ENCODE measurements at places on chromosomes 5 and 9. TPM values are rescaled to one million over a fixed set of nuclear protein-coding genes. Genes with fewer than 3 reads are reported as not detected.
A peak's percentile ranks its signal among the peaks of the same experiment; 100 is the strongest.

The MARCHF3 gene
- total RNA-seq = 6.9 TPM

- no peak overlapping the region for H3K4me3 ChIP-seq
- H3K27me3 ChIP-seq = no peaks in the 10 kb centered on the region
- H3K4me1 ChIP-seq = no peaks in the 10 kb centered on the region
- no peaks in the 10 kb centered on the region for H3K36me3 ChIP-seq
- no peak for DNase-seq
- no peak overlapping the region for H3K27ac ChIP-seq
Observed at GRCh38 chr9:78212868-78213267, 23.0 kb upstream of the CEP78 start.

GRCh38 chr5:81045389-81045807, 85.2 kb downstream of the RASGRF2 start:
- no peaks in the 10 kb centered on the region for H3K36me3 ChIP-seq
- H3K4me1 ChIP-seq = no peaks in the 10 kb centered on the region
- no peak overlapping the region for H3K4me3 ChIP-seq
- DNase-seq = no peak
- H3K27ac ChIP-seq = no peak overlapping the region
- peaks cover 42% of the 10 kb centered on the region for H3K27me3 ChIP-seq

- H3K27ac ChIP-seq = no peak overlapping the region
- DNase-seq = no peak
- no peaks in the 10 kb centered on the region for H3K4me1 ChIP-seq
- no peaks in the 10 kb centered on the region for H3K36me3 ChIP-seq
- H3K27me3 ChIP-seq = peaks cover 30% of the 10 kb centered on the region
Observed at GRCh38 chr9:74391816-74392215, 105.3 kb upstream of the RORB start.

- H3K36me3 ChIP-seq = no peaks in the 10 kb centered on the region
- H3K27me3 ChIP-seq = no peaks in the 10 kb centered on the region
- no peak overlapping the region for H3K4me3 ChIP-seq
- no peak for DNase-seq
- H3K4me1 ChIP-seq = no peaks in the 10 kb centered on the region
Observed at GRCh38 chr9:93698140-93698908, 121.9 kb downstream of the PHF2 start.

GRCh38 chr9:68931821-68932220, 82.1 kb downstream of the PRKACG start:
- H3K36me3 ChIP-seq = no peaks in the 10 kb centered on the region
- no peak overlapping the region for H3K27ac ChIP-seq
- no peak for DNase-seq
- H3K4me3 ChIP-seq = no peak overlapping the region
- H3K27me3 ChIP-seq = peaks cover 77% of the 10 kb centered on the region
- no peaks in the 10 kb centered on the region for H3K4me1 ChIP-seq

DNA sequence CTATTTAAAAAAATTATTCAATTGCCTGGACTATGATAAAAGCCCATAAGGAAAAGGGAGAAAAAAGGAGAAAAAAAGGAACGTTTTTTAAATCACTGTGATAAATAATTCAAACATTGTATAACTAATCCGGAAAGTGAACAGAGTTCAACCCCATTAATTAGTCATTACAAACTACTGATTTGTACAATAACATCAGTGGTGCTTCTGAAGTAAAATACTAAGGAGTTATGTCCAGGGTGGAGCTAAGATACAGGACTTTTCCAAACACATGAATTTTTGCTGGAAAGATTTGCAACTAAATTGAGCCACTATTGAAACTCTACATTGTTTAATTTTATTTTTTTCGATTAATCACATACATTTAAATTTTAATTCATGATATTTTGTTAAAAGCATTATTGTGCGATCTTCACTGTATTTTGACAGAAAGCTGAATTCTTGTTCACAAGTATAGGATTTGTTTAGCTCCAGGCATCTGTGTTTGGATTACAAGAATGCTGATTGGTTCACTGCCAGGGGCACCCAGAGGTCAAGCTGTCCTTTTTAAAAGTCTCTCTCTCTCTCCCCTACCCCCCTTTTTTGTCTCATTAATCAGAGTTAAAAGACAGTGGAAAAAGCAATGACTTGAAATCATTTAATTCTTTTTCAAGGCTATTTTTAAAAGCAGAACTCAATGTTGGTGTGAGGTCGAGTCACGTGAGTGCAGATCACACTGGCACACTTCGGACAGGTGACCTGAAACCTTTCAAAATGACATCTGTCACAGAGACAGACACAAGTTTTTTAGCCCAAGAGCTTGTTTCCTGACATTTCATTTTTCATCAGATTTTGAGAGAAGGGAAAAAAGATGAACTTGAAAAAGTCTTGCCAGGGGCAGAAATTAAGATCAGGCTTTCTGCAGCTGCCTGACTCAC, 387.3 kb downstream of the NR2F1-AS1 start:
- H3K27ac ChIP-seq = no peak overlapping the region
- no peaks in the 10 kb centered on the region for H3K36me3 ChIP-seq
- peak; percentile 30 for DNase-seq
- no peaks in the 10 kb centered on the region for H3K27me3 ChIP-seq
- H3K4me1 ChIP-seq = peaks cover 25% of the 10 kb centered on the region

The ZNF454 gene
- not detected for total RNA-seq

DNA sequence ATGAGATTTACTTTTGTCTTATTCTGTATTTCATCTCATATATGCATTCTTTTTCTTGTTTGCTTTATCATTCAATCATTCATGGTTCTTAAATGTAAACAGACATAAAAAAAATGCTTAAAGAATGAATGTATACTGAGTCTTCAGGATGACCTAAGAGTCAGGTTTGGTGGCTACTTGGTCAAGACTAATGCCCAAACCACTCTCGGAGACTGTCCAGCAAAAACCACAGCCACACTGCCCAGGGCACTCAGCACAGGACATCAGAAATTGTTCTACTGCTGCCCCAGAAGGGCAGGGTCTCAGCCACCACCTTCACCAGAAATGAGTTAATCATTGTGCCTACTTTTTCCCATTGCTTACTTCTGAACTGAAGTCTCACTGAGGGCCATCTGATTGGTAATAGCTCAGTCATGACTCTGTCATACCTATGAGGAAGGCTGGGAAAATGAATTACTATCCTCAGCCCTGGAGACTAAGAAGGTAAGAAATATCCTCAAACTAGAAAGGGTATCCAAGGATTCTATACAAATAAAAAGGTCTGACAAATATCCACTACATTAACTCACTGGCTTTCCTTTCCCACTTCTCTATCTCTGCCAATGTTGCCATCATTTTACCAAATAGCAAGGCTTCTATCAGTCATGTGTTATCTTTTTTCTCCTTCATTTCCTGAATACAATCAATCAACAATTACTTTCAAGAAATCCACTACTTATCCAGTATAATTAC, 236.1 kb downstream of the CETN3 start:
- H3K4me3 ChIP-seq = no peak overlapping the region
- no peaks in the 10 kb centered on the region for H3K4me1 ChIP-seq
- H3K36me3 ChIP-seq = no peaks in the 10 kb centered on the region
- DNase-seq = no peak

The XPA gene
- total RNA-seq = 12.3 TPM

- DNase-seq = no peak
- peaks cover 13% of the 10 kb centered on the region for H3K36me3 ChIP-seq
- no peaks in the 10 kb centered on the region for H3K27me3 ChIP-seq
- H3K4me3 ChIP-seq = no peak overlapping the region
- peaks cover 6% of the 10 kb centered on the region for H3K4me1 ChIP-seq
Observed at GRCh38 chr5:64746446-64746845, 22.0 kb downstream of the SREK1IP1 start.

DNA sequence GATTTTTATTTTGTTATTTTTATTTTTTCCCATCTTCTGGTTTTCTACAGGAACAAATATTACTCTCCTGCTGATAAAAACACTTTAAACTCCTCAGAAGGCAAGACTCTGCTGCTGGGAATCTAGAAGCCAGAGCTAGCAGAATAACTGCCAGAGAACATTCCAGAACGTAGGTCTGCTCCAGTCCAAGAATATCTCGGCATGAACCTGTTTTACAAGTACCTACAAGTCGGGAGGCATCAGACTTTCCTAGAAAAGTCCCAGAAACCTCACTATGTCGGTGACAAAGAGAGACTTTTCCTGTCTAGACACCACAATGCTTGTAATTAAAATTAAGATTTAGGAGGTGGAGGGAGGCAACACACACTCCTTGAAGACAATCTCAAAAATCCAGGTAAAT, 41.4 kb downstream of the FABP6 start:
- H3K27ac ChIP-seq = no peak overlapping the region
- H3K27me3 ChIP-seq = no peaks in the 10 kb centered on the region
- no peak overlapping the region for H3K4me3 ChIP-seq
- no peaks in the 10 kb centered on the region for H3K4me1 ChIP-seq

The HCN1 gene
- total RNA-seq = not detected

The ALDH1A1 gene
- total RNA-seq = not detected

- H3K36me3 ChIP-seq = peaks cover 62% of the 10 kb centered on the region
- no peaks in the 10 kb centered on the region for H3K4me1 ChIP-seq
- H3K27me3 ChIP-seq = no peaks in the 10 kb centered on the region
- H3K27ac ChIP-seq = no peak overlapping the region
Observed at GRCh38 chr5:55421074-55421529, 113.3 kb downstream of the MTREX start.

The CNTNAP3 gene
- total RNA-seq = 11.2 TPM

- H3K27me3 ChIP-seq = no peaks in the 10 kb centered on the region
- no peak overlapping the region for H3K27ac ChIP-seq
- H3K4me1 ChIP-seq = no peaks in the 10 kb centered on the region
- no peak overlapping the region for H3K4me3 ChIP-seq
- no peak for DNase-seq
- peaks cover 62% of the 10 kb centered on the region for H3K36me3 ChIP-seq
Observed at GRCh38 chr5:160071516-160071915, 47.7 kb downstream of the PWWP2A start.

- no peaks in the 10 kb centered on the region for H3K4me1 ChIP-seq
Observed at GRCh38 chr9:77680581-77680980, 32.5 kb upstream of the GNA14 start.

The ZNG1A gene
- 41.2 TPM for total RNA-seq

DNA sequence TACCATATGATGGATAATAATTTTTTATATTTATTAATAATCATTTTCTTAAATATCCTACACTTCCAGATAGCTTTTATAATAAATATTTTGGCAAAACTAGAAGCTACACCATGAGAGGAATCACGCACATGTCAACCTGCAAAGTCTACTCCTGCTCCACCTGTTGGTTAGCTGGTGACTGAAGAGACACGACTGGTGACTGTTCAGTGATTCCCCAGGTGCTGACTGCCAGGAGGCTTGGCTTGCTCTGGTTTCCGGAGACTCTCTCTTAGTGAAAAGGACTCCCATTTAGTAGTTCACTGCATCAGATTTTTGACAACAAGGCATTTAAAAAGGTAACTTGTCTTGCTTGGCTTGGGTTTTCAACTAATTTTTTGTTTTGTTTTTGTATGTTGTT, 20.9 kb downstream of the GZMA start:
- no peak for DNase-seq
- H3K4me1 ChIP-seq = no peaks in the 10 kb centered on the region
- peaks cover 74% of the 10 kb centered on the region for H3K27me3 ChIP-seq
- no peaks in the 10 kb centered on the region for H3K36me3 ChIP-seq
- H3K4me3 ChIP-seq = no peak overlapping the region

- H3K4me1 ChIP-seq = no peaks in the 10 kb centered on the region
- no peak overlapping the region for H3K27ac ChIP-seq
- no peaks in the 10 kb centered on the region for H3K36me3 ChIP-seq
- no peak overlapping the region for H3K4me3 ChIP-seq
- no peaks in the 10 kb centered on the region for H3K27me3 ChIP-seq
Observed at GRCh38 chr5:97071101-97071500, 71.3 kb downstream of the LIX1 start.

DNA sequence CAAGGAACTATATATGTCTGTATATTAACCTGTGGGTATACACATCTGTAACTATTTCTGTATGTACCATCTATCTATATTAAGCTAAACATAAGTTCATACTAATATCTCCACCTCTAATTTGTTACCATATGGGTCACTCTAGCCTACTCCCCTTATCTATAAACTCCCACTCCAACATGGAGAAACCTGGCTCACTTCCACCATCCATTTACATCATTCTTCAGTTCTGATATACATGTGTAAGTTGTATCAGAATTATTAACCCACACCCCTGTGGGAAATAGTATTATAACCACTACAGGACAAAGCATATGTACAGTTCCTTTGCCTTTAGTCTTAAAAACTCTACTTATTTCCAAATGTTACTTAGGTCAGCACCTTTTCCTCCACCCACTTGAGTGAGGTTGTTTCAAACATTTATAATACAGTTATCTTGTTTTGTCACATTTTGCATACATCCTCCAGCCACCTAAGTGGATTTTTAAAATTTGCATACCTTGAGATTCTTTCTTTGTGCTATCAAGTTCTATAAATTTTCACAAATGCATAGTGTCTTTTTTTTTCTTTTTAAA, 10.6 kb downstream of the NDFIP1 start:
- peak overlapping the region; percentile 0 for H3K27ac ChIP-seq
- H3K36me3 ChIP-seq = peaks cover 27% of the 10 kb centered on the region
- no peak for DNase-seq

- H3K36me3 ChIP-seq = peaks cover 13% of the 10 kb centered on the region
- peaks cover 6% of the 10 kb centered on the region for H3K4me1 ChIP-seq
- H3K27me3 ChIP-seq = no peaks in the 10 kb centered on the region
Observed at GRCh38 chr9:122814545-122814944, 13.8 kb downstream of the PDCL start.

DNA sequence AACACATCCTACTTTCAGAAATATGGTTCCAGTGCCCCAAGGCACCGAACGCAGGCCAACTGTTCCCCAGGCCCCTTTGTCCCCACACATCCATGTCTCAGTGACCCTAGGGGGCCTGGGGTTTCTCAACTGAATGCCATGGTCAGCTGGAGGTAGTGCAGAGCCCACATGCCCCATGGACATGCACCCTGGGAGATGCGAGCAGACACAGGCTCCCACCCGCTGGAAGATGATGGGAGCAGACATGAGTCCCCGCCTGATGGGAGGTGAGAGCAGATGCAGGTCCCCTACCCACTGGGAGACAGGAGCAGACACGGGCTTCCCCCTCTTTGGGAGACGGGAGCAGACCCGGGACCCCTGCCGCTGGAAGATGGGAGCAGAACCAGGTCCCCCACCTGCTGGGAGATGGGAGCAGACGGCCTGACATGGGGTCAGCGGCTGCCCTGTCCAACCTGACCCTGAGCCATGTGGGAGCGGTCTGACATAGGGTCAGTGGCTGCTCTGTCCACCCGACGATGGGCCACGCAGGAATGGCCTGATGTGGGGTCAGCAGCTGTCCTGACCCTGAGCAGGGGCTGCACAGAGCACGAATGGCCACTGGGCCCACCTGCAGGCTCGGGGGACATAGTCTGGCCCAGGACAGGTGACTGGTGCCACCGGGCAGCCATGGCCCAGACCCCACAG, 18.4 kb downstream of the ZDHHC11B start:
- no peaks in the 10 kb centered on the region for H3K4me1 ChIP-seq
- no peaks in the 10 kb centered on the region for H3K36me3 ChIP-seq
- H3K27ac ChIP-seq = no peak overlapping the region
- H3K27me3 ChIP-seq = no peaks in the 10 kb centered on the region

GRCh38 chr5:173928871-173929574, 40.9 kb downstream of the CPEB4 start:
- no peaks in the 10 kb centered on the region for H3K27me3 ChIP-seq
- H3K4me3 ChIP-seq = no peak overlapping the region
- DNase-seq = peak; percentile 20

The BTNL3 gene
- total RNA-seq = not detected
